D721Med (cell line): ENCODE measurements at places on chromosomes 1 and 21.

DNA sequence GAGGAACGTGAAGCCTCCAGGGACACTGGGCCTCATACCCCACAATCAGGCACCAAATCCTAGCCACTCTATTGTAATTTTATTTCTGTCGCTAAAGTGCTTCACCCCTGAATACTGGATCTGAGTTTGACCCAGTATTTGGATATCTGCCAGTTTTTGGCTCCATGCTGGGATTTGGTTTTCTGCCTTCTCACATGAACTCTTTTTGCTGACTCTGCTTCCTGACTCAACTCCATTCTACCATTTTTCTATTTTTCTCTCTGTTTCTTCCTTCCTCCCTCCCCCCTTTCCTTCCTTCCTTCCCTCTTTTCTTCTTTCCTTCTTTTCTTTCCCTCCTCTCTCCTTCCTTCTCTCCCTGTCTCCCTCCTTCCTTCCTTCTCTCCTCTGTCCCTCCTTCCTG is 151.3 kb upstream of the GJB5 start:
- DNase-seq, result no peak

GRCh38 chr1:27571439-27572018 is 32.4 kb downstream of the AHDC1 start:
- DNase-seq, result no peak

- DNase-seq, result no peak
Measured at GRCh38 chr1:155136748-155137147, 1.1 kb downstream of the SLC50A1 start.

DNA sequence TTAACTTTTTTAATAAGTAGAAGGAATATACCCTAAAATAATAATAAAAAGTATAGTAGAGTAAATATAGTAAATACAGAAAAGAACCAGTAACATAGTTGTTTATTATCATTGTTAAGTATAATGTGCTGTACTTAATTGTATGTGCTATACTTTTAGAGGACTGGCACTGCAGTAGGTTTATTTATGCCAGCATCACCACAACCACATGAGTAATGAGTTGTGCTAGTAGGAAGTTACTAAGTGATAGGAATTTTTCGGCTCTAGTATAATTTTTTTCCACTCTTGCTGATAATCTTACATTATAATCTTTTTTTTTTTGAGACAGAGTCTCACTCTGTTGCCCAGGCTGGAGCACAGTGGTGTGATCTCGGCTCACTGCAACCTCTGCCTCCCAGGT is 71.6 kb downstream of the IVNS1ABP start:
- no peak for DNase-seq

GRCh38 chr1:241495741-241496140 is 23.8 kb downstream of the FH start:
- no peak for DNase-seq

DNA sequence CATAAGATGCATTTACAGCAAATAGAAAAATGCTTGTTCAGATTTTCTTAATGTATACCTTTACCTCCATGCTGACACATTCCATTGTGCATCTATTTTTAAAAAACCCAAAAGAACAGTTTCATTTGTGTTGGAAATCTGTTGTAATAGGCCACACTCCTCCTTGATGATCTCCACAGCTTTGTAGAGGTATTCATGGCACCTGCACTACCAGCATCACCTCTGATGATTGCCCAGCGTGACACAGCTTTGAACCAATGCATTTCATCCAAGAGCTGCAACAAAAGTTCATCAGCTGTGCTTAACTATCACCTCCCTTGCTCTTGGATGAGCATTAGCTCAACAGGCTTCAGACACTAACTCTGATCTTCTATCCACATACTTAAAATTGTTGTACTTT is 8.2 kb downstream of the DYNLT5 start:
- no peak for DNase-seq

DNA sequence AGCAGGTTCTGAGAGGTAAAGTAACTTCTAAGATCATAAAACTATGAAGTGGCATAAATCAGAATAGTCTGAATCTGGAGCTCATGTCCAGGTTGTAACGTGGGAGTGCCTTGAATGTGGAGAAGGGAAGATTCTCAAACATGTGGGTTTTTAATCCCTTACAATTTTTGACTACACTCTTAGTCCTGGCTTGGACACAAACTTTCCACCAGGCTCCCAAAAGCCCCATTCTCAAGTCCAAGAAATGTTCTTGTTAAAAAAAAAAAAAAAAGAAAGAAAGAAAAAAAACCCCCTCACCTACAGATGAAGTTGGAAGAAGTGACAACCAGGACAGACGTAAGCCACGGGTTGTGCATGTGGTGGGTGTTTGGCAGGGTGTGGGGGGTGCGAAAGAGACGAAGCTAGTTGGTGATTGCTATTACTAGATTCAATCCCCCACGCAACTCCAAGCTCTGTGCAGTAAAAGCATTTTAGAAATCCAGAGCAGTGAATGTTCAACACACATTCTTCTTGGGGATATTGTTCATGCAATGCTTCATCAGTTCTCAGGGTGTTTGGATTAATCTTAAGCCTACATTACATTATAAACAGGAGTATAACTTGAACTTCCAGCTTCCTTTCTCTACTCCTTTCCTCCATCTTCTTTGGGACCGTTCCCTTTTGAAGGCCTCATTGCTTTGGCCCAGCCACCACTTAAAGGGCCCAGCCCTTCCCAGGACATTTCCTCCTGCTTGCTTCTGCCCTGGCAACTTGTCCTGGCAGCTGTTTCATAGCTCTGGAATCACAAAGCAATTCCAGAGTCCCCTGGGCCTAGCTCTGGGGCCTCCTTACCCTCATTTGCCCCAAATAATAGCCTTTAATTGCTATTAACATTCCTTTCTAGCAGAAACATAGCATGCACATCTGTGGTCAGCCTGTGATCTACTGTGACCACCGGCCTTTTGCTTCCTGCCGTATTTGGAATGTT is 41.8 kb downstream of the PHC2 start:
- DNase-seq, result no peak

DNA sequence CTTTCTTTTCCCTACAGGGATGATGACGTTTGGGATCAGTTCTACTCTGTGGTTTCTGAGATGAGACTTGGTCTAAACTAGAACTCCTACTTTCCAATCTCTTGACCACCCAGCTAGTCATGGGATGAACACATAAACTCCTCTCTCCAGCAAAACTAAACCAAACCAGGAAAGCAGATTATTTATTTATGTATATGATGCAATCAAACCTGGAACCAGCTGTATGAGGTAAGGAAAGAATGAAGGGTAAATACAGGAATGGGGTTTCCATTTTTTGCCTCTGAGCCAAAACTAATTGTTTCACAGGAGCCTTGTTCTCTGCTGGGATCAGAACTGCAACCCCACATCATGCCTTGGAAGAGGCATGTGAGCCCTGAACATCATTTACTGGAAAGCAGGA is 3.3 kb upstream of the AGT start:
- no peak for DNase-seq

- no peak for DNase-seq
Measured at GRCh38 chr1:186463926-186464325, 3.0 kb upstream of the PDC start.

- DNase-seq, result no peak
Measured at GRCh38 chr1:233859446-233859845, 45.0 kb upstream of the SLC35F3 start.

GRCh38 chr1:171801487-171801891 is 20.0 kb downstream of the METTL13 start:
- DNase-seq, result peak; percentile 41

GRCh38 chr1:62508187-62508758 is 71.4 kb downstream of the USP1 start:
- DNase-seq, result no peak

- peak; percentile 28 for DNase-seq
Measured at GRCh38 chr1:19704247-19705113, 39.8 kb downstream of the HTR6 start.

GRCh38 chr1:86504137-86504479 is 35.4 kb downstream of the CLCA1 start:
- no peak for DNase-seq

GRCh38 chr1:157138220-157139051 is at the start of gene ETV3:
TSS of gene ETV3 (minus strand) at chr1:157138395. CDS start at chr1:157136352, 2,043 bp downstream.
- peak; percentile 90 for DNase-seq

GRCh38 chr1:173802961-173803360 is 21.5 kb upstream of the DARS2 start:
- no peak for DNase-seq

DNA sequence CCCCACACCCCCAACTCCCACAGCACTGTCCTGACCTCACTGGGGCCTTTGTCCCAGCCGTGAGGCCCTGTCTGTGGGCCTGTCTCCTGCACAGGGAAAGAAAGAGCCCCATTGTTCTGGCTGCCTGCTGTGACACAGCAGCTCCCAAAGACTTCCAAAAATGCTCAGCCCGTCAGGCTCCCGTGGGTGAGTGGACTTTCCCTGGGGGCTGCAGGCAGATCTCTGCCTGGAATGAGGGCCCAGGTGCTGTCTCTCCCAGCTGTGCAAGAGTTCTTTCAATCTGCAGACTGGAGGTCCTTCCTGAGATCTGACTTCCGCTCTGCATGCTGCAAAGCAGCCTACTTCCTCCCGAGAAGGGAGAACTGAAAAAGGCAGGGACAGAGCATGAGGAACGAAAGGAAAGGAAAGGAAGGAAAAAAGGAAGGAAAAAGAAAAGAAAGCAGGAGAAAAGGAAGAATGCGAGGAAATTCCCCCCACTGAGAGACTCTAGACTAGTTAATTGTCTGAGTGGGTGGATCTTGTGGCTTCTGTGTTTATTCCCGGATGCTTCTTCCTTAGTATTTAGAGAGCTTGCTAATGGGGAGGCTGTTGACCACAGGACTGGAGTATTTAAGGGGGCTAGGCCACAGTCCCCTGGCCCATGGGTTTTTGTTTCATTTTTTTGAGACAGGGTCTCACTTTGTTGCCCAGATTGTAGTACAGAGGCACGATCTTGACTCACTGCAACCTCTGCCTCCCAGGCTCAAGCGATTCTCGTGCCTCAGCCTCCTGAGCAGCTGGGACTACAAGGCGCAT is 15.0 kb downstream of the NES start:
- no peak for DNase-seq

DNA sequence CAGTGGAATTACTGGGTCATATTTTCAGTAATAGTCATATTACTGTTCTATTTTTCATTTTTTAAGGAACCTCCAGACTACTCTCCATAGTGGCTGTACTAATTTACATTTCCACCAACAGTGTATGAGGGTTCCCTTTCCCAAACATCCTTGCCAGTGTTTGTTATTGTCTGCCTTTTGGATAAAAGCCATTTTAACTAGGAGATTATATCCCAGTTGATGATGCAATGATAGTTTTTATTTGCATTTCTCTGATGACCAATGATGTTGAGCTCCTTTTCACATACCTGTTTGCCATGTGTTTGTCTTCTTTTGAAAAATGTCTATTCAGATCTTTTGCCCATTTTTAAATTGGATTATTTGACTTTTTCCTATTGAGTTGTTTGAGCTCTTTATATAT is 410.8 kb downstream of the TTLL7 start:
- DNase-seq, result no peak

DNA sequence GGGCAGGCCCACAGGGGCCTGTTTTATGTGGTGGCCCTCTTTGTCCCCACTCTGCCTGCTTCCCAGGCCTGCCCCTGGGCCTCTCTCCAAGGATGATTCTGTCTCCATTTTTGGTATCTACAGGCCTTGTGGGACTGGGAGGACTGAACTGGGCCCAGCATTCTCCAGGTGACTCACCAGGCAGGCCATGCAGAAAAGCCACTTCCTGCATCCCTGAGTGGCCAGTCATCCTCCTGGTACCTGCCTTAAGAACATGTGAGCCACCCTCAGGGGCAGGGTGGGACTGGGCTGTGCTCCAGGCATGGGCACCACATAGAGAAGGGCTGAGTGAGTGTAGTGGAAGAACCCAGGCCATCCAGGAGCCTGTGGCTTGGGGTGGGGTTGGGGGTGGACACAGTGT is 20.0 kb upstream of the BCAR3 start:
- no peak for DNase-seq

GRCh38 chr1:205069371-205070125 is 14.7 kb downstream of the TMEM81 start:
- DNase-seq, result peak; percentile 2

GRCh38 chr1:178109348-178110143 is 15.6 kb downstream of the RASAL2 start:
- no peak for DNase-seq

DNA sequence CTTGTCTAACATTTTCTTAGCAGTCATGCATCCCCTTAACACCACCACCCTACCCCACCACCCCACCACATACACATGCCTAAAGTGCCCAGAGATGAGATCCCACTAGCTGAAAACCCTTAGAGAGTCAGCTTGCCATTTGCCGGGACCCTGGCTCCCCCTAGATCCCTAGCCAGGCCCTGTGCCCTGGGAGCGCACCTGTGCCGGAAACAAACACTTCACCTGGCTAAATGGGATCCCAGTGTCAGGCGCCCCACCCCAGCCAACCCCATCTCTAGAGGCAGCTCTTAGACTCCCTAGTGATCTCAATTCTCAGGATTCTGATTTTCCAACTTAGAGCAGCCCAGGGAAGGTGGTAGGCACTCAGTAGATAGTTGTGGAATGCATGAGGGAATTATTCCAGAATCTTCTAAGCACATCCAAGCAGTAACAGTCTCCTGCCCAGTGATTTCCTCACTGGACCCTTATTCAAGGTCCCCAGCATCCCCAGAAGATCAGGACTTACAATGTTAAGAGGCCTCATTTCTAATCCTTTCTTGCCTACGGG is 105.2 kb downstream of the LAMC2 start:
- no peak for DNase-seq

- no peak for DNase-seq
Measured at GRCh38 chr1:203534526-203534925, 40.6 kb downstream of the OPTC start.

GRCh38 chr1:1290238-1290731 is 10.0 kb downstream of the SCNN1D start:
- no peak for DNase-seq

DNA sequence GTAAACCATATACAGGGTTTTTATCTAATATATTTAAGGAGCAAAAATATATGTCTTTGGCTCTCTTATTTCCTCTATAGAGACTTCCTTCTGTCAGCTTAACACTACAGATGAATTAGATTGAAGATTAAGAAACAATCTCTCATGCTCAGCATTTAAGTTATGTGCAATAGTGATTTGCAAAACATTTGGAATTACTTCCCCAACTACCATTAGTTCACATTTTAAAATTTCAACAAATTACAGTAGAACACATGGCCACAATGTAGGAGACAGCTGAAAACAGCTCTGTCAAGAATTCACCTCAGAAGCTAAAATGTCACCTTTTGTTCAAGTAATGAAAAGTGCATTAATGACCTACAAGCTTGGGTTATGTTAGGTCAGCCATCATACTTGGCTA is 177.9 kb downstream of the EIF4G3 start:
- no peak for DNase-seq

DNA sequence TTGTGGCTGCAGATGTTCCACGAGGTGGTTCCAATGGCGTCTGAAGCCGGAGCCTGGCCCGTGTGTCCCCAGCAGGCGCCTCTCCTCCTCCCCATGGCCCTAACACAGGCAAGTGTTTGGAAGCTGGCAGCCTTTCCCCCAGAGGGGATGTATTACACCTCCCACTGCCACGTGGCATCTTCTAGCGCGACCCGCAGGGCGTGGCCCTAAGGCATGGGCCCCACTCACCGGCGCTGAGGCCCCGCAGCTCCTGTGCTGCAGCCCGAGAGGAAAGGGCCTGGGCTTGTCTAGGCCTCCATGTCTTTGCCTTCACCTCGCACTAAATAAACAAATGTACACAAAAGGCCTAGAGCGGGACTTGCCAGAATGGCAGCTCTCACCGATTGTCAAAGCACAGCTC is 37.9 kb downstream of the SLC66A1 start:
- DNase-seq, result no peak

- DNase-seq, result no peak
Measured at GRCh38 chr21:36023092-36023480, 37.2 kb downstream of the SETD4 start.

GRCh38 chr1:211520641-211521040 is 28.7 kb upstream of the RD3 start:
- DNase-seq, result no peak
